Activated naive CD4-positive, alpha-beta T cell (primary cell): ENCODE measurements at places on chromosomes 3 and 15.

DNA sequence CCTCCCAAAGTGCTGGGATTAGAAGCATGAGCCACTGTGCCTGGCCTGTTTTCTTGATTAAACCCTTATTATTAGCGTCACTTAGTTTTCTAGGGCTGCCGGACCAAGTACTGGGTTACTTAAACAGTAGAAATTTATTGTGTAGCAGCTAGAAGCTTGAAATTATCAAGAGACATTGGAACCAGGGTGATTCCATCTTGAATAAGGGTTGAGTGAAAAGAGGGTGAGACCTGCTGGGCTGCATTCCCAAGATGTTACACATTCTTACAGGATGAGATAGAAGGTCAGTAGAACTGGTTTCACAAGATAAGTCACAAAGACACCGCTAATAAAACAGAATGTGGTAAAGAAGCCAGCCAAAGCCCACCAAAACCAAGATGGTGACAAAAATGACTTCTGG is 18.6 kb upstream of the FSTL1 start:
- no peak for DNase-seq

DNA sequence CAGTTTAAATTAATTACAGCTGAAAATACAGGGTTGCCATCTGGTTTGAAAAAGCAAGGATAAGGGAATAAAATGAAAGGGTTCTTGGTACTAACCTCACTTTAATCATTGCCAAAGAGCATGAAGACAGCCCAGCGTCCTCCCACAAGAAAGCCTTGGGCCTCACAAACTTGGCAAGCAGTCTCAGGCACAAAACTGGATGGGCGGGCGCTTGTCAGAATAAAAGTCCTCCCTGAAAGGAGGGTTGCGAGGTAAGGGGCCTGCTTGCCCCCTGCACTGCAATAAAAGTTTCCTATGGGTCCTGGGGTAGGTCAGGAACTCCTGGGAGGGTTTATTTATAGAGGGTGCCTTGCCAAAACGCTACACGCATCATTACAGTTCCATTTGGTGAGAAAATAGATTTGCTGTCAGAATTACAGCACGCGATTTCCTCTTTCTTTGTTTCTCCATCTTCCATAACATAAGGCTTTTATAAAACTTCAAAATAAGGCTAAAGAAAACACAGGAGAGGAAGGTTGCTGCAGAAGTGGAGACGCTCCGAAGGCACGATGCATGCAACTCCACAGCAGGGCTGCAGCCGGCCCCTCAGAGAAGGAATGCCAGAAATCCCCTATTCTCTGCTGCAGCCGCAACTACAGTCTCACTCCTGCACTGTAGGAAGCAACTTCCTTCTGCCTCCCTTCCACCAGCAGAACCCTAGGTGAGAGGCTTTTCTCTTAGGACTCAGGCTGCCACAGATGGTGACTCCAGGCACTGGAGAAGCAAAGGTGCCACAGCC is 61.3 kb downstream of the VGLL4 start:
- DNase-seq = no peak

DNA sequence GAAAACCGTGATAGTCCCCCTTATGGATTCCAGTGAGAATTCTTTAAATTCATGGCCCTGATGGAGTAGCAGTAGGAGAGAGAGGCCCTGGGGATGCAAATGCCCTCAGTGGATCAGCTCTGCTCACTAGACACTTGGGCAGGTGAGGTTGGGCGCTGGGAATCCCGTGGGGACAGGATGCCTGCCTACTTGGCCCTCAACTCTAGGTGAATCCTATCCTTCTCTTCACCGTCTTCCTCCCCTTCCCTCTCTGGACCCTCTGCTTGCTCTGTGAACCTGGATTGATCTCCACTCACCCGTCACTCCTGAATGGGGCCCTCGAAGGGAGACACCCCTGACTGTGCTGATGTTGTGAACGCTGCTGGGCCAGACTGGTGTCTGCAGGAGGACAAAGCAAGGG is 77.4 kb downstream of the SEC22A start:
- DNase-seq = no peak

- no peak for DNase-seq
Observed at GRCh38 chr3:142586803-142587406, 8.4 kb upstream of the ATR start.

- DNase-seq = no peak
Observed at GRCh38 chr3:132926098-132926497, 112.1 kb upstream of the TMEM108 start.

DNA sequence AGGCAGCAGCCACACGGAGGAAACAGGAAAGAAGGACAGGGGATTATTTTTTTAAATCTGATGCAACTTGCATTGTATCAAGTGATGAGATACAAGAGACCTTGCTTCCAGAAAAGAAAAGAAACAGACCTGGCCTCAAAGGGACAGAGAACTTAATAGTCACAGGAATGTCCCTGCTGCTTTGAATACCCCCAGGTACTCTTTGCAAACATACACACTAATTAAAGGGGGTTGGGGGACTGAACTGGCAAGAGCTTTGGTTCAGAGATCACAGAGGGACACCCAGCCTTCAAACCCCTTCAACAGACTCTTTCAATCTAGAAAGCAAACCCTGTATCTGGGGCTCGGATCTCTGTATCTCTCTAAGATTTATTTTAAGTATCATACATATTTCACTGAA is 18.0 kb downstream of the TNIK start:
- DNase-seq = no peak

- no peak for DNase-seq
Observed at GRCh38 chr15:48777645-48778330, 33.1 kb downstream of the CEP152 start.

DNA sequence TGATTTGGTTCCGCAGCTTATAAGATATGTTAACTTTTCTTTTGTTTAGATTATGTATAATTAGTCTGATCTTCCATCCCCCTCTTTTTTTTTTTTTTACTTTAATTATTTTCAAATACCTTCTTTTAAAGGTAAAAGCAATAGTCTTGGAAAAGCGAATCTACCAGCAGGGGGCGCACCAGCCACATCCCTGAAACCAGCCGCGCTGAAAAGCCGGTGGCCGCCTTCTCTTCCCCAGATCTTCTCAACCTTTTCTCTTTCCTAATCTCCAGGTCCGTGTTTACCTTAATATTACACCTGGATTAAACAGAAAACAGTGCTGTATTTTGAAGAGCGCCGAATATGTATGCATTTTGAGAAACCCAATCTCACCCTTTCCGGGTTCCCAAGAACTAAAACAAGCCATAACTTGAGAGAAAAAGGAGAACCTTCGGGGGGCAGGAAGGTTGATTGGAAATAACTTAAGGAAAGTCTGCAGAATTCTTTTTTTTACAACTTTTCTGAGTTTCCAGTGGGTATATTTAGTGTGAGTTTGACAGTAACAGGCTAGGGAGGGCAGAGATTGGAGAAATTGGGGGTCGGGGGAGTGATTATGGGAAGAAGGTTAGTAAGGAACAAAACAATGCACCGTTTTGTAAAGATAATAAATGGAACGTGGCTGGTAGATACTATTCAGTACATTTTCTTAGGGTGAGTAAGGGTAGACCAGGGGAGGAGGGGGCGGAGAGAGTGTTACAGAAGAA is 2.0 kb upstream of the SOX2 start:
- DNase-seq = peak; percentile 39

DNA sequence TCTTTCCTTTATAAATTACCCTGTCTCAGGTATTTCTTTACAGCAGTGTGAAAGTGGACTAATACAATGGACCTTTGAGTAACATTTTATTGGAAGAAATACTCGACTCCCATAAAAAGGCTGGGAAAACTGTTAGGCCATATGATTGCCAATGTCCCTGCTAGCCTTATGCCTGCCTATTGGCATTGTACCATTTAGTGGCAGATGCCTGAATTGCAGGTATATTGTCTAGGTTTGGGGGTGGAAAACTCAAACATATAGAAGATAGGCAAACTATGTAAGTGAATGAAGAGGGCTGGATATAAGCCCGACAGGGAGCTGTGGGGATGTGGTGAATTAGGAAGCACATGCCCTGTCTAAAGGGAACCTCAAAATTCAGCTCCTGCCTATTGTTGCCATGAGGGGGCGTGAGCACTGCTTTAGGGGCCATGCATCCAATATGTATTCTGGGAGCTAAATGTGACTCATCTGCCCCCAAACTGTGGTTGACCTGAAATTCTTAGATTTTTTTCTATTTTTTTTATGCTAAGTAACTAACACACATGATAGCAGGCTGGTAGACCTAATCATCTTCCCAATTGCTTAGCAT is 65.2 kb upstream of the TRA2B start:
- DNase-seq = no peak

DNA sequence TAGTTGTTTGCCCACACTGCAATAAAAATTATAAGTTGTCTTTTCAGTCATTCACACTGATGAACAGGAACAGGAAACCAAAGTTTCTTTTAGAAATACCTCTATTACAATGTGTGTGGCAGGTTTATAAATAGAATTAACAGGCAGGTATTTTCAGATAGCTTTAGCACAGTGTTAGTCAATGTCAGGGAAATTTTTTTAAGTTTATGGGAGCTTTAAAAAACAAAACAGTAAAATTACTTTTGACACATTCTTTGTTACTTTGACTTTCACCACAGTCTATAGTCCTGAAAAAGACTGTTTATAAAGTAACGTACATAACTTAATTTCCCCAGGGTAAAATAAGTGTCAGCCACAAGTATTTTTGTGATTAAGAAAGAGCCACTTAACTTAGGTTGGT is 38.1 kb downstream of the SERPINI1 start:
- no peak for DNase-seq

DNA sequence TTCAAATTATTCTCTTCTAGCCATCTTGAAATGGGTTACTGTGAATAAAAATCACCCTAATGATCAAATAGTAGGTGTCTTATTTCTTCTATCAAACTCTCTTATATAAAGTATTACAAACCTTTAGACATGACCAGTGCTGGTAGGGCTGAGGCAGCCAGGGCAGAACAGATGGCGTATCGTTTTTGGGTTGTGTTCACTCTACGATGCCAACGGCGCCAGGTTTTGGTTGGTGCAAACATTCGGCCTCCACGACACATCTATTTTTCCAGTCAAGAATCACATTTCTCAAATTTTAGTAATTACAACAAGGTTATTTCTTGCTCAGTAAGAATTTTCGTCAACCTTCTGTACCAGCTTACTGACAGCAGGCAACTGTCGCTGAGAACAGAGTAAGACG is 2.2 kb downstream of the RPL4 start:
- DNase-seq = no peak
